LoVo (cell line): ENCODE measurements at places on chromosomes 6 and 20.

GRCh38 chr20:53660078-53660909 lies 66.7 kb upstream of the ZNF217 start:
- DNase-seq: no peak

- DNase-seq: no peak
These were observed 91.2 kb upstream of the SCGN start for GRCh38 chr6:25560865-25561264.

- DNase-seq: no peak
These were observed 47.8 kb downstream of the GFOD1 start for GRCh38 chr6:13439644-13440043.

DNA sequence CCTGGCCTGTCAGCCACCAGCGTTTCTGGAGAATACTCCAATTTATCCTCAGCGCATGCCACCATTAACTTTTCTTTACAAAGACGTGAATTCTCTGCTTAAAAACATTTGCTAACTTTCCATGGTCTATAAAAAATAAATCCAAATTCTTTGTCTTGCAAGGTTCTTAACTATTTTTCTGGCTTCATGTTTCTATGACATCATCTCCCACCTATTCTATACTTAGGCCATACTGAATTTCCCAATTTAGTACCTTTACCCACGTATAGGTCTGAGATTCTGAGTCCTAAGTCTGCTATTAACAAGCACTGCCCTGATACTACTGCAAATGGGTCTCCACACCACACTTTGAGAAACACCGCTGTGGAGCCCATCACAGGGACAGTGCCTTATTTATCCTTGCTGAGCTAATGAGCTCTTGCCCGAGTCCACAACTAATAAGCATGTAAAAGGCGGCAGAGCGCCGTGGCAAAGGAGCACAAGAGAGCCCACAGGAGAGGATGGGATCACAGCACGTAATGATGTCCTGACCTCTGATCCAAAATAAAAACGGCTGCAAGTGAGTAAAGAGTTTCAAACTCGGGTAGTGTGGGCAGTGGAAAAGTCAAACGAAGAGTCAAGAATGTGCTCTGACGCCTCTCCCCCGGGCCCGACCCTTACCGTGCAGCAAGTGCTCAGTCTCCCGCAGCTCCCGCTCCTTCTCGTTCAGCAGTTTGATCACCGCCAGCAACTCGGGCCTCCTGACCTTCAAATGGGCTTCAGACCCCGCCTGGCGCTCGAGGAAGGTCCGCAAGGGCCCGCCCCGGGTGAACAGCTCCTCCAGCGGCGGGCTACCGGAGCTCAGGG lies 519 bp downstream of the MTRF1L start:
- peak; percentile 3 for DNase-seq

DNA sequence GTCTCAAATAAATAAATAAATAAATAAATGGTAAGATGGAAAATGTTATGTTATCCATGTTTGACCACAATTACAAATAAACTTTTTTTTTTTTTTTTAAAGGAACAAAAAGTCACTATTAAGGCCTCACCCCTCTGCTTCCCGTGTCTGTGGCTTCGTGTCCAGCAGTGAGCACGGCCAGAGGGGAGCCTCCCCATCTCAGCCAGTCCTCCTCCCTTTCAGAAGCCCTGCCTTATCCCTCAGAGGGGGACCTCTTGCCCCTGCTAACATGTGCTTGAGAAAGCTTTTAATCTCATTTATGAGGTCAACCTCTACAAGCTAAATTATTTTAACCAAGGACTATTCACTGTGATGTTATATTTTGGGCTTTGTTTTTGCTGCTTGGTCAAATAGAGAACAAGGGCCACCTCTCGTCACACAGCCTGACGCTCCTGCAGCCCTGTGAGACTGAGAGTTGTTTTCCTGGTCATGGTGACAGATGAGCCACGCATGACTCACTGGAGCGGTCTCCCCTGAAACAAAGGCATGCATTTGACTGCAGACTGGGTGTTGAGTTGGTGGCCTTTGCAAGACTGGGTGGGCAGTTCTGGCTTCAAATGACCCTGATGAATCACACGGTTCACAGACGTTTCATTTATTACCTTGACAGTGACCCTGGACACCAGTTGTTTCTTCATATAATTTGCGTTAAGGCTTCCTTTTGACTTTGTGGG lies 131.8 kb downstream of the TIAM2 start:
- DNase-seq: peak; percentile 72

- no peak for DNase-seq
These were observed 6.3 kb upstream of the FAM210B start for GRCh38 chr20:56352345-56353055.

DNA sequence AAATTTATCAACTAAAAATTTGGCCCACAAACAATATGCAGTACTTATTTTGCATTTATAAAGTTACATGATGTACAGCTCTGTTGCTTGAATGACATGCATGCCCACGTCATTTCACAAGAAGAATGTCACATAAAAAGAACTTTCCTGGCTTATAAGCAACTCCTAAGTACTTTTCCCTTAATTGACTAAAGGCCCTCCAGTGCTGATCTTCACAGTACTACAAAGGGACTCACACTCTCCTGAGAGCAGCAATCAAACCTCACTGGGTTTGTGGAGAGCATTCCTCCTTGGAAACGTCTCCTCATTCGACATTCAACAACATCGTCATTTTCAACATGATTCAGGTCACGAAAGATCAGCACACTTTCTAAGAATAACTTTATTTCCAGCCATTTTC lies 111.1 kb downstream of the IPCEF1 start:
- no peak for DNase-seq

- DNase-seq: no peak
These were observed 156.4 kb downstream of the MTHFD1L start for GRCh38 chr6:151021896-151022295.

DNA sequence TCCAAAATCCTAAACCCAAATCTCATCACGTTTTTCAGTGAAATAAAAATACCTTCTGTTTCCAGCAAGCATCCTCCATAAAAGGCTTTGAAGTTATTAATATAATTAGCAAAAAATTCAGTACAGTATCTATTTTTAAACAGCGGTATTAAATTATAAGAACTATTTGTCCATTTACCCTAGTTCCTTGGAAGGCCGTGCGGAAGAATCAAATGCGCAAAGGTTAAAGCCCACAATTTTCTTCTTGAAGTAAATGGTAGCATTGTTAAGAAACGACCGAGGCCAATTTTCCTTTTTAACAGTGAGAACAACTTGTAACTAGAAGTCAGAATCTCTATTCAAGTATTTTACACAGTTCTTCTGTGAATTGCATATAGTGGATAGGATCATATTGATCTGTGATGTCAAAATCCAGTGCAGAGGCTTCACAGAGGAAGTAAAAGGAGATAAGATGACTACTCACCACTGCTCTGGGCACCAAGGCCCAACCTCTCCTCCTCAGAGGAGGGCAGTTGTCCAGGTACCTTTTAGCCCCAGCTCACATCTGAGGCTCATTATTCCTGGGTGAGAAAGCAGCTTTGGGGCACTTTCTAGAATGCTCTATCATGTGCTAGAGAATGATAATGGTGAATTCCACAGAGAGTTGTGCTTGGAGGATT lies 36.3 kb downstream of the TNFAIP3 start:
- DNase-seq: no peak

GRCh38 chr20:59400708-59401107 lies 100.3 kb downstream of the EDN3 start:
- DNase-seq: no peak

GRCh38 chr6:137681445-137682009 lies 185.5 kb upstream of the TNFAIP3 start:
- no peak for DNase-seq

GRCh38 chr6:118285791-118286190 lies 262.3 kb upstream of the PLN start:
- no peak for DNase-seq

- no peak for DNase-seq
These were observed 7.2 kb upstream of the SNX14 start for GRCh38 chr6:85600713-85601313.

GRCh38 chr6:133811557-133811956 lies 77.4 kb upstream of the TCF21 start:
- no peak for DNase-seq

DNA sequence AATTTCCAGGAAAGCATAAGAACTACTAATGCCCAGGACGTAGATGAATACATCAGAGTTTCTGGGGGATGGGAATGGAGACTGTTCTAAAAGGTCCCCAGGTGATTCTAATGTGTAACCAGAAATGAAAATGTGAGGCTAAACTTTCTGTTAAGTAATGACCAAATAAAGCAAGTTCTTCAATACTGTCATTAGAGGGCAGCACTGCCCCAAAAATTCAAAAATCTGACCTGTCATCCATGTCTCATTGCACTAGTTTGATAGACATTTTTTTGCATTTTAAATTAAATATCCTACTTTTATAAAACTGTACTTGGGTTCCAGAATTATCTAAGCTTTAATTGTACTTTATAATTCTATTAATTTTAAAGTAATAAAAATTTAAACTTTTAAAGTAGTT lies 94.9 kb downstream of the RFX6 start:
- peak; percentile 53 for DNase-seq

- DNase-seq: no peak
These were observed 2.5 kb downstream of the CNR1 start for GRCh38 chr6:88163616-88164015.

DNA sequence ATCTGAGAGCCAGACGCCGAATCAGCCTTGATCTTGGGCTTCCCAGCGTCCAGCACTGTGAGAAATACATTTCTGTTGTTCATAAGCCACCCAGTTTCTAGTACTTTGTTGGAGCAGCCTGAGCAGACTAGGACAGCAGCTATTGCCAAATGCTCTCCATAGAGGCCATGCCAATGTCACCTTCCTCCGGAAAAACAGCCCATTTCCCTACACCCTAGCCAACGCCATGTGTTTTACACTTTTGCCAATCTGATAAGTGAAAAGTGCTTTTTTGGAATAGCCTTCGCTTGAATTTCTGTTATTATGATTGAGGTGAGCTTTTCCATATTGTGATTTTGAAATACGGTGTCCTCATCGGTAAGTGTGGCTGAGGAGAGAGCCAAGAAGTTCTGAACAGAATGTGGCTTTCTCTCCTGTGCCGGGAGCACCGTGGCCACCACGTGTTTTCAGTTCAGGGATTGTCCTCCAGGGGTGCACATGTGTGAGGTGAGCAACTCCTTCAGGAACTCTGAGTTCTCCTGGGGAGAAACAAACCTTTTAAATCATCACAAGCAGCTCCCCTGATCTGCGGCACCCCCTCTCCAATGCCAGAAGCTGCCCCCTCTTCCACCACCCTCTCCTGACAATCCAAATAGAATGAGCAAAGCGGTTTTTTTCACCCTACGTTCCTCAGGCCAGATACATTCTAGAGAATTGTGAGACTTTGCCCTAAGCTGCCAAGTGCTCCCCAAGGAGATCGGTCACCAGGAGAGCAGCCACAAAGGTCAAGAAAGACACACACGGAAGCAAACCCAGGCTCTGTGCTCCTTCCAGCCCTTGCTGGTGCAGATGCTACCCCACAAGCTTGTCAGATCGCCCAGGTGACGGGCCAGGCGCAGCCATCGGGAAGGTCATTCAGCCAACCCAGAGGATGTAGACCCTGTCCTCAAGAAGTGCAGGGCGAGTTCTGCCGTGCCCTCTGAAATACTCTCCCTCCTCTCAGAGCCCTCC lies 36.0 kb downstream of the TAF8 start:
- no peak for DNase-seq

DNA sequence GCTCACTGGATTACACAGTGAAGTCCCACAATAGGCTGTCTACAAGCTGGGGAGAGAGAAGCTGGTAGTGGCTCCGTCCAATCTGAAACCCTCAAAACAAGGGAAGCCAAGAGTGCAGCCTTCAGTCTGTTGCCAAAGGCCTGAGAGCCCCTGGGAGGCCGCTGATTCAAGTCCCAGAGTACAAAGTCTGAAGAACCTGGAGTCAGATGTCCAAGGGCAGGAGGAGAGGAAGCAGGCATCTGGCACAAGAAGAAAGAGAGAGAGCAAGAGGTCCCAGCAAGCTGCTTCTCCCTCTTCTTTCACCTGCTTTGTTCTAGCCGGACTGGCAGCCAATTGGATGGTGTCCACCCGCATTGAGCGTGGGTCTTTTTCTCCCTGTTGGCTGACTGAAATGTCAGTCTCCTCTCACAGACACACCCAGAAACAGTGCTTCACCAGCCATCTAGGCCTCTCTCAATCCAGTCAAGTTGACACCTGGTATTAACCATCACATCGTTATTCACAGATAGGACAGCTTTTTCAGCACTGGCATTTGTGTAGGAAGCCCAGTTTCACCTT lies 51.2 kb downstream of the CRYBG1 start:
- no peak for DNase-seq

DNA sequence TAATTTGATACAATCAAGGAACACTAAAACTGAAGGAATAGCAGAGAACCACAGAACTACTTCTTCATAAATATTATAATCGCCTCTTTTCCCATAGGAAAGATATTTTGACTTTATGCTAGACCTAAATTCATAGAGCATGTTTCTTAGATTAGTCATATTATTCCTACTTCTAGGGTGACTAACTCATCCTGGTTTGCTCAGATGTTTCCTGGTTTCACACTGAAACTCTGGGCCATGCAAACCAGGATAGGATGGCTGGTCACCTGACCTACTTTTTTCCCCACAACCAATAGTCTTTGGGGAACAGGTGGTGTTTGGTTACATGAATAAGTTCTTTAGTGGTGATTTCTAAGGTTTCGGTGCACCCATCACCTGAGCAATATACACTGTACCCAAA lies 42.8 kb downstream of the MMS22L start:
- no peak for DNase-seq
